Stimulated activated CD8-positive, alpha-beta memory T cell treated with anti-CD3 and anti-CD28 coated beads, Interleukin-15, amount 100 ng/mL, for 4 hours (primary cell): ENCODE measurements at places on chromosomes 1 and 21.

DNA sequence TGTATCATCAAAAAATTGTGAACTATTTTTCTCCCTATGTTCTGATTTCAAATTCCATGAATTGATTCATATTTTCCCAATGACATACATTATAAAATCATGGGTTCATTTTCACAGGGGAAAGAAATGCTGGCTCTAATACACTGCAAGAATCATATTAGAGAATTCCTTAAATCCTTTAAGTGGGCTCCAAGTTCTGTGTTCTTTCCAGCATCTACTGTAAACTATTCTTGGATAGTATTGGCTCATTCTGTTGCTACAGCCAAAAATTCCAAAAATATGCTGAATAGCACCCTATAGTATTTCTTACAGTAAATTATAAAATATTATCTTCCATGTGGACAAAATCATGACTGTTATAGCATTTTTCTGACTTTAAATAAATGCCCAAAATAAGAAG lies 19.0 kb upstream of the C1orf105 start:
- DNase-seq = no peak

DNA sequence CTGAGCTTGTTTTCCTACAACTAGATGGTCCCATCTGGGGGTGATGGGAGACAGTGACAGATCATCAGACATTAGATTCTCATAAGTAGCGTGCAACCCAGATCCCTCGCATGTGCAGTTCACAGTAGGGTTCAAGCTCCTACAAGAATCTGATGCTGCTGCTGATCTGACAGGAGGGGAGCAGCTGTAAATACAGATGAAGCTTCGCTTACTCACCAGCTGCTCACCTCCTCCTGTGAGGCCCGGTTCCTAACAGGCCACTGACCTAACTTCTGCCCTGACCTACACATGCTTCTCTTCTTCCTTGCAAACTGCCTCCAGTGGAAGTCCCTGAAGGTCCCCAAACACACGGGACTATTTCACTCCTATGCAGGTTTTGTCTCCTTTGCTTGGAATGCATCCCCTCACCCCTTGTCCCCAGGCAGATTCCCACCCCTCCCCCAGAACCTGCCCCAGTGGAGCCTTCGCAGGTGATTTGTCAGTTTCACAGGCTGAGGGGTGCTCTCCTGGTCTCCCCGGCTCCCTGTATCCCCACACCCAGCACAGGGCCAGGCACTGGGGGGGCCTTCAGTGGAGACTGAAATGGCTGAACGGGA lies 5.7 kb upstream of the ZBTB48 start:
- DNase-seq = no peak

- DNase-seq = no peak
These were observed 80.0 kb upstream of the CNTN2 start for GRCh38 chr1:204962742-204963632.

DNA sequence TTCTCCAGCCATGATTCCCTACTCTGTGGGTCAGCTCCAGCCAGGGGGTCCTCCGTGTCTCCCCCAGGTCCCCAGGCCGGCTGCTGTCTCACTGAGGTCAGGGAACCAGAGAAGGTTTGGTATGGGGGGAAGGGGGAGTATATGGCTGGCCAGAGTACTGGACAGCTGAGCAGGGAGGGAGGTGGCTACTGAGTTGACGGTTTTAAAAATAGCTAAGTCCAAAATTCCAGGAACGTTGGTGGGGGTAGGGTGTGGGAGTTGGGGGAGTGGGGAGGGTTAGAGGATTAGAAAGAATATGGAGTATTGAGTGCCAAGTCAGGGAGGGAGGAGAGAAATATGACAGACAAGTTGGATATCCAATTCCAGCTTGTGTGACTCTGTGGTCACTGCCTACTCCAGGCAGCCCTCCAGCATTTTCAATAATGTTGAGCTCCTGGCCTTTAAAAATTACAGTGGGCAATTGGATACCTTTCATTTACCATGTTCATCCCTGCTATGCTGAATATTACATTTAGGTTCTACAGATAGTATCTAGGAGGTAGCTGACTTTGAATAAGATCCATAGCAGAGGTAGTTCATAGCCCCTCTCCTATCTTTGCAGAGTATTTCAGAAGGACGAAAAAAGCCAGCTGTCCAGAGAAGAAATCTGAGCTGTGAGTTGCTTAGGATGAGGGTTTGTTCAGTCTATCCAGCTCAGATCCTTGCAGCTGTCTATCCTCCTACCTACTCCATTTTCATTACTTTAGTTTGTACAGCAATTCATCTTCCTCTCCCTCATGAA lies at the start of gene HJV:
HJV (minus strand) TSS at position 114 of the 781 bp plus-strand sequence. CDS start 1,504 bp downstream, outside the sequence.
- no peak for DNase-seq

DNA sequence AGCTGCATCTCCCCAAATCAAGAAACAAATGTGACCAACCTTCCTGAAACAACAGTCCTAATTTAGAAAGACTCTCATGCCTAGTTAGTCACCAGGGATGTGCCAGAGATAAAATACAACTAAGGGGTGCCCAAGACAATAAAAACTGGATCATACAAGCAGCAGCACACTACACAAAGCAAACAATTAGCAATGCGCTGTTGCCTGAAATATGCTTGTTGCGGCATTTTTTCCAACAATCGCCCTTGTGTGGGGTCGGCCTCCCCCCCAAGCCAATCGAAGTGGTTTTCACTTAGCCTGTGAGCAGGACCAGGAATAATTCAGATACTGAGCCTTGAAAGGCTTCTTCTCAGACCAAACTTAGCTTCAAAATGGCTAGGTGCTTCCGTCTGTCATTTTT lies 1.4 kb upstream of the STMN1 start:
- DNase-seq = no peak

- DNase-seq = no peak
These were observed 27.9 kb downstream of the RIMS3 start for GRCh38 chr1:40637470-40638007.

DNA sequence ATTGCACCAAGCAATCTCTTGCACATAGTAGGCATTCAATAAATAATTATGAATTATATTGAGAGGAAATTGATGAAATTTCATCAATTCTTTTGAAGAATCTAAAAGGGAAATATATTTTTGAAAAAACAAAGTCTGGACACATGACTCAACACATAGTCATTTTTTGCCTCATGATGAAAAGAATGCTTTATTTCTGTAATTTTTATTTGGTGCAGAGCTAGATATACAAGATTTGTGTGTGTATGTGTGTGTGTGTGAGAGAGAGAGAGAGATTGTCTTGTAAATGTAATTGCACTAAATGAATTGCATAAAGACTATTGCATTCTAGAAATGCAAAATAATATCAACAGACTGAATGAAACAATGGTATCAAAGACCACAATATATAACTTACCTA lies 206.2 kb upstream of the C1orf87 start:
- DNase-seq = no peak

- no peak for DNase-seq
These were observed 8.1 kb downstream of the ARF1 start for GRCh38 chr1:228090613-228091081.

GRCh38 chr1:92964998-92965397 lies 3.7 kb upstream of the DIPK1A start:
- DNase-seq = no peak

GRCh38 chr1:175808573-175808972 lies 65.2 kb upstream of the TNR start:
- DNase-seq = no peak

GRCh38 chr1:86105533-86105866 lies 51.1 kb downstream of the COL24A1 start:
- no peak for DNase-seq

- no peak for DNase-seq
These were observed 240.9 kb downstream of the KCTD3 start for GRCh38 chr1:215807911-215808436.
